ENCODE measurements at places on chromosomes 6 and 20. TPM values are rescaled to one million over a fixed set of nuclear protein-coding genes. Genes with fewer than 3 reads are reported as not detected.

Gene TGM3
- not detected for total RNA-seq

Gene KCNK17
- 0.38 TPM for total RNA-seq

Gene PSORS1C1
- 3.9 TPM for total RNA-seq

DNA sequence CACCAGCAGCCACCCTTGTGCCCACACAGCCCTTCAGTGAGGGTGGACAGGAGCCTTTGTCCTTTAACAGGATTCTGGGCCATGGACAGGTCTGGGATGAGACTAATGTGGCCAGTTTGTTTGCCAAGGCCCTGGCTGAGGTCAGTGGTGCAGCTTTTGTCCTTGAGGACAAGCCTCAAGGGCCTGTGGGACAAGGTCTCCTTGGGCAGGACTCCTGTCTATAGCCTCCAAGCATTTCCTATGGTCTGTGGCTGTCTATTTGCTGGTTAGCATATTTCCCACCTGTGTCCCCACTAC, 44.1 kb downstream of the SUN5 start:
- no peak for DNase-seq

GRCh38 chr6:151299011-151299410, 59.2 kb downstream of the AKAP12 start:
- no peak for DNase-seq

DNA sequence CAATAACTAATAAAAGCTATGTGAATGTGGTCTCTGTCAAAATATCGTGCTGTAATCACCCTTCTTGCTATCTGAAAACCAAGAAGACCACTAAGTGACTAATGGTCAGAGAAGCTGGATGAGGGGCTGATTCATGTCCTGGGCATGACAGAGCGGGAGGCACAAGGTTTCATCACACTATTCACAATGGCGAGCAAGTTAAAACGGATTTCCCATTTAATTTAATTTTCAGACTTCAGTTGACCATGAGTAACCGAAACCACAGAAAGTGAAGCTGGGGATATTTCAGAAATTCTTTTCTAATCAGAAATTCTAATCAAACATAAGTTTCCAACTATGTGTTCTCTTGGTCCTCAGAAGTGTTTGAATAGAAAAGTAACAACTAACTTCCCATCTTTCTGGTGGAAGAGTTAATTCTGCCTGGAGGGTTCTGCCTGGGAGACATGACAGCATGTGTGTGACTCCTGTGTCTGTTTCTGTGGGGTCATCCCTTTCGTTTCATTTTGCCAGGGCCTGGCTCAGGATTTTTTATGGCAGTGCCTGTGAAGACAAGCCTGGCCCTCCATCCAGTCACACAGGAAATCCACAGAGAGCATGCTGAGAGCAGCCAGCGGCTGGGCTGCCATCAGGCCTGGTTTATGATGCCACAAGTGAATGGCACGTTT, 98.9 kb downstream of the FAM120B start:
- no peak for DNase-seq

DNA sequence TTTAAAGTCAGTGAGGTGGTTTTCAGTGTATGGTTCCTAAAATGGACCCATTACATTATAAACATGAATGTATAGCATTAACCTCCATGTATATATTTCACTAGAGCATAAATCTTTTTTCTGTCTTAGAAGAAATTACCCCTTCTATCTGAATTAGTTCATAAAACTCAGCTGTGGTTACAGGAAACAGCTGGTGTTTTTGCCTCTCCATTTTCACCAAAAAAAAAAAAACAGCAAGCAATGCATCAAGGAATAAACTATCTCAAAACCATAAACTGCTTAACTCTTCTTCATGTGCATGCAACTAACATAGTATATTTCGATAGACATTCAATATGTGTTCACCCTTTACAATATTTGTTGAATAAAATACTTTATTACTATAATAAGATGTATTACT, 40.2 kb downstream of the MOXD1 start:
- no peak for DNase-seq

- DNase-seq, result no peak
Observed at GRCh38 chr20:14986026-14986655, 648.7 kb upstream of the FLRT3 start.

DNA sequence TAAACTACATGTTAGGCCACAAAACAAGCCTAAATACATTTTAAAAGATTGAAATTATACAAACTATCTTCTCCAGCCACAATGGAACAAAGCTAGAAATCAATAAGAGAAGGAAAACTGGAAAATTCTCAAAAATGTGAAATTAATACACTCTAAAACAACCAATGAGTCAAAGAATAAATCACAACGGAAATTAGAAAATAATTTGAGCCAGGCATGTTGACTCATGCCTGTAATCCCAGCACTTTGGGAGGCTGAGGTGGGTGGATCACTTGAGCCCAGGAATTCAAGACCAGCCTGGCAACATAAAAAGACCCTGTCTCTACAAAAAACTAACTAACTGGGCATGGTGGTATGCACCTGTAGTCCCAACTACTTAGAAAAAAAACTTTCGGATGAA, 6.3 kb upstream of the WFDC13 start:
- DNase-seq, result no peak

GRCh38 chr20:37305839-37306238, 16.4 kb downstream of the MANBAL start:
- DNase-seq, result peak; percentile 43

- DNase-seq, result no peak
Observed at GRCh38 chr20:24432046-24432442, 37.4 kb upstream of the SYNDIG1 start.

DNA sequence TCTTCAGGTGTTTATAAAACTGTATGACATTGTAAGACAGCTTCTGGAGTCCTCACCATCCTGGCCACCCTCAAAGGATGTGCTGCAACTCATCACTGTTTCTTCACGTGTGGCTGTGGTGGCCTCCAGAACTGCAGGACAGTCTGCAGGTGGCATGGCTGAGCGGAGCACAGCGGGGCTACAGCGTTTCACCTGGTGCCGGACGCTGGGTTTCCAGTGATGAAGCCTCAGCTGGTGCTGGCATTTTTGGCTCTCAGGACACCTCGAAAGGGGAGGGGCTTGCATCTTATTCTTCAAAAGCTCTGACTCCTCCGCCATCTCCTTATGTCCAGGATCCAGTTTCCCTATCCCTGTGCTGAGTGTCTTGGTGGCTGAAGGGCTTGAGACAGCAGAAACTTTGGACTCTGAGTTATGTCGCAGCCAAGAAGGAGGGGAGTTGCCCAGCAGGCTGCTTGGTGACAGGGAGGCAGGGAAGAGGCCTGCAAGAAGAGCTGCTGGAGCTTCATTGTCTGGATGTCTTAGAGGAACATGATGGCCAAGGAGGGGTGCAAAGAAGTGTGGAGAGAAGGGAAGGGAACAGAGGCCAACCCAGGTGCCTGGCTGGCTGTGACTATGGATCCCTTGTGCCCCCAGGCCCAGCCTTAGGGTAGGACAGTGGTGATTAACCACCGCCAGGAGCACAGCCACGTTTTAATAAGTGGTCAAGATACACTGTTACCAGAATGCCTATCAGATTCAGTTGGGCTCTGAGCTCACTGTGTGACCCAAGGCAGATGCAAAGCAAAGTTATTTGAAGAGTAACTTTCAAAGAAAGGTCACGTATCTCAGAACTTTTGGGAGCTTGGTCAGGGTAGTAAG, 58.7 kb downstream of the GTF2H5 start:
- no peak for DNase-seq

Data from cardiac septum (tissue), 1 donor.